ENCODE measurements at places on chromosomes 11 and 22.

- no peak for DNase-seq
Observed at GRCh38 chr11:11577251-11577855, 44.5 kb downstream of the GALNT18 start.

DNA sequence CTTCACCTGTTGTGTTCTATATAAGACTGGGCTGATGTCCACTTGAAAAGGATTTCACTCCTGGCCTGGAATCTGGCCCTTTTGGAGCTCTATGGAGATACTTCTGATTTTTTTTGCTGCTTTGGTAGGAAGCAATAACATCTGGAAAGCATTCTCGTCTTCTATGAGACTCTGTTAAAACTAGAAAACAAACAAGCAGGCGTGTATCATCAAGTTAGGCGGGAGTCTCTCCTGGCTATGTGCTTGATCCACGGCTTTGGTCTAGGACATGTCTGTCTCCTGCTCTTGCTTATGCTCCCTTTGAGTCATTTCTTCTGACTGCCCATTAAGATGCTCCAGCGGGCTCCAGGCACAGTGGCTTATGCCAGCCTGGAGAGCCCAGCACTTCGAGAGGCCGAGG is 121.4 kb upstream of the TTC12 start:
- peak; percentile 66 for DNase-seq

- no peak for DNase-seq
Observed at GRCh38 chr11:124872280-124872679, 7.0 kb downstream of the ROBO3 start.

DNA sequence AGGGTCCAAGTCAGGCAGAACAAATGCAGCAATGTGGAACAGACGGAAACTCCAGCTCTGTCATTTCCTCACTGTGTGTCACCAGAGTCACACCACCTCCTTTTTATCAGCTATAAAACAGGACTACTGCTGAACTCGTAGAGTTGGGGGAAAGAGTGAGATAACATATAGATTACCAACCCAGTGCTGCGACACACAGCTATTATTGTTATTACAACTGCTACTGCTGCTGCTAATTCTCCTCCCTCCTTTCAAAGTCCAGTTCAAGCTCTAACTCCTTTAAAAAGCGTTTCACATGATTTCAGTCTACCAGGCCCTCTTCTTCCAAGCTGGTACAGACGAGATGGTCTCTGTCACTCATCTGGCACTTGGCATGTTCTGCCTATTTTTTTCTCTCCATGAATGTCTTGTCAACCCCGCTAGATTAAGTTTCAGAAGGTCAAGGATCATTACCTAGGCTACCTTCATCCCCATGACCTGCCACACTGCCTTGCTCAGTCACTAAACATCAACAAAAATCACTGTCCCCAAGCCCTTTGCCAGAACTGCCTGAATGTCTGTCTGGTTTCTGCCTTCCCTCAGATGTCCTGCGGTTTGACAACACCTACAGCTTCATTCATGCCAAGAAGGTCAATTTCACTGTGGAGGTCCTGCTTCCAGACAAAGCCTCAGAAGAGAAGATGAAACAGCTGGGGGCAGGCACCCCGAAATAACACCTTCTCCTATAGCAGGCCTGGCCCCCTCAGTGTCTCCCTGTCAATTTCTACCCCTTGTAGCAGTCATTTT is 3.7 kb upstream of the MTFP1 start:
- DNase-seq = no peak

DNA sequence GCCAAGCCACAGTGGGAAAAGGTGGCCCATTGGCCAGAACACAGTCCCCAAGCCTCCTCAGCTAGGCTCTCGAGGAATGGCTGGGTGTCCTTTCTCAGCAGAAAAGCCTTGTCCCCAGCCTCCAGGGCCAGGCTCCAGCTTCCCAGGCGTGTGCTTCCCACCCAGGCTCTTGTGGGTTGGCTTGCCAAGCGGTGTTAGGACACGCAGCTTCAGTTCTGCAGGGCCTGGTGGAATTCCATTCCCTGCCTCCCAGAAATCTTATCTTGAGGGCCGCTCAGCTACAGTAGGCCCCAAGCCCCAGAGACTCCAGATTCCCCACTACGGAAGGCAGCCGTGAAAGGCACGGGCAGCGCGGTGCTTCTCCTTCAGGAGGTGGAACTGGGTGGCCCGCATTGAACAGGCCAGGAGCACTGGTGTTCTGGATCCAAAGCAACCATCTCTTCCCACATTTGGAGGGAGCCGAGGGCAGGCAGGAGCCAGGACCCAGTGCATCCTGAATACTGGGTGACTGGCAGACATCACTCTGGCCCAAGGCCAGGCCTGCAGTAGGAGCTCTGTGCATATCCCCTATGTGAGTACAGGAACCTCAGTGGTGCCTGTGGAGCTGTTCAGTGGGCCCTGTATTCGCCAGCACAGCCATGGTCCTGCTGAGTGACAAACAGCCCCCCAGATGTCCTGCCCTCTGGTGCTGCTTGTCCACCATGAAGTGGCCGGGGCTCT is 16.7 kb upstream of the KCNQ1OT1 start:
- no peak for DNase-seq

DNA sequence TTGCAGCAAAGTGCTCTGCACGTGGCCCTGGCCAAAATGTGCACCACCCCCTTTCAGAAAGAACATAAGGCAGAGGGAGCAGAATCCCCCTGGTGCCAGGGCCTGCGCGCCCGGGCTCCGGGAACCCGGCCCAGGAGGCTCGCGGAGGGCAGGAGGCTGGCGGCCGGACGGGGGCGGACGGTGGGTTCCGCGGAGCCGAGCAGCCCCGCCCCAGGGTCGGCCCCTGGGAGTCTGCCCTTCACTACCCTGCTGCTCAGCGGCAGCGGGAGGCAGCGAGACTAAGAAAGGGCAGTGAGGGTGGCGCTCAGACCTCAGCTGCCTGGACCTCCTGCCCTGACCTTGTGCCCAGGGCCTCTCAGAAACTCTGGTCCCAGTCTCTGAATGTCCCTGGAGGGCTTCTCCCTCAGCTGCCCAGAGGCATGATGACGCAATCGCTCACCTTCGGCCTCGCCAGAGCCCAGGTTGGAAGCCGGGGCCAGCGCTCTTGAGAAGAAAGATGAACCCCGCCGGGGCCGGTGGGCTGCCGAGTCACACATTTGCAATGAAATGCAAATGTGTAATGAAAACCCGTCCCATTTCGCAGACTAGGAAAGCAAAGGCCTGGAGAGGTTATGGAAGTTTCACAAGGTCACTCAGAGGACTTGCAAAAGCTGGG is 1.1 kb upstream of the CLMP start:
- no peak for DNase-seq

DNA sequence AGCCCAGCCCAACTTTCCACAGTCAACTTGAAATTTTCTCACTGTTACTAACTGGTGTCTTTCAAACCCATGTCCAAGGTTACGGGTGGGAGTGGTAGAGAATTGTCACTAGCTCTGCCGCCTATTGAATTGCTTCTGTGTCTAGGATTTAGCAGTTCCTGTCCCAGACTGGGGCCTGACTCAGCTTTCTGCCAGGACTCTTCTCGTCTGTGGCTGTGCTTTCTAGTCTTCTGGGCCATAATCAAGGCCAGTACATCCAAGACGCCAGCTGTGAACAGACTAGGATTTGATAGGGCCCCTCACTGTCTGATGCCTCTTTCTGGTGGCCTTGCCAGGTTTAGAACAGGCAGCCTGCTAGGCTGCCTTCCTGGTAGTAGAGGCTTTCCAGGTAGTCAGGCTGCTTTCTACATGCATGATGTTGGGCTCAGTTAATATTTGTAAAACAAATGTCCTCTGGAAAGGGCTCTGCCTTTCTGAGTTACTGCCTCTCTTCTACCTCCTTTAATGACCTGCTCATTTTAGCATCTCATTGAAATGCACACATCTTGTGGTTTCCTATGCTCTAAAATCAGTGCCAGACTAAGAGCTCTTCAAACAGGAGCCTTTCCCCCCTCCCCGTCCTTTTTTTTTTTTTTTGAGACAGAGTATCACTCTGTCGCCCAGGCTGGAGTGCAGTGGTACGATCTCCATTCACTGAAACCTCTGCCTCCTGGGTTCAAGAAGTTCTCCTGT is 13.1 kb upstream of the HIKESHI start:
- no peak for DNase-seq

DNA sequence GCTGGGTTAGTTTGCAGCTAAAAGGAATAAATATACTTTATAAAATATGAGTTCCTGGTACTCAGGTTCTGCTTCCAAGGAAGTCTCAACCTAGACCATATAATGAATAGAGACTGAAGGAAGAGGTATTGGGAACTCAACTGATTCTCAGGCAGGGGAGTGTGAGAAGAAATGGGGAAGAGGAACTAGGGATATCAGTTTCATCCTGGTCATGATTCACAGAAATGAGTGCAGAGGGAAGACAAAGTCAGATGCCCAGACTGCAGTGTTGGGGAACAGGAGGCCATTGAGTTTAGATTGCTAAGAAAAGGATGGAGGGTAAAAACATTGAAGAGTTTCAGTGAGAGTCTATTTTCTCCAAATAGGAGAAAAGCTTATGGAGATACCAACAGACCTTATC is 28.8 kb downstream of the PLAAT5 start:
- no peak for DNase-seq

- peak; percentile 91 for DNase-seq
Observed at GRCh38 chr11:123590296-123590912, 64.0 kb downstream of the SCN3B start.

GRCh38 chr11:105324156-105324555 is 184.6 kb upstream of the CARD18 start:
- no peak for DNase-seq

DNA sequence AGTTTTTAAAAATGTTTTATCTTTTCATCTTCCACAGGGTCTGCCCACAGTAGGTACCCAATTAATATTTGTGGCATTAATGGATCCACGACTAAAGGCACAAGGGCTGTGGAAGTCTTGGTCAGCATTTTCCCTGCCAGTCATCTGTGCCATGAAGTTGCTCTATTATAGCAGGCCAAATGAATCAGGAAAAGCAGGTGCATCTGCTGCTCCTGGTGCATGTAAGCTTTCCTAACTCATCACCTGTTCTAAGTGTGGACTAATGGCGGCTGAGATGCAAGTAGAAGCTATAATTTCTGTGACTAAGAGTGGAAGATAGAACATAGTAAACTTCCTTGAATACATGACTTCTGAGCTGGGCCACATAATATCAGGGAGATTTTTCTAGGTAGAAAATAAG is 182.5 kb upstream of the TENM4 start:
- DNase-seq = no peak

DNA sequence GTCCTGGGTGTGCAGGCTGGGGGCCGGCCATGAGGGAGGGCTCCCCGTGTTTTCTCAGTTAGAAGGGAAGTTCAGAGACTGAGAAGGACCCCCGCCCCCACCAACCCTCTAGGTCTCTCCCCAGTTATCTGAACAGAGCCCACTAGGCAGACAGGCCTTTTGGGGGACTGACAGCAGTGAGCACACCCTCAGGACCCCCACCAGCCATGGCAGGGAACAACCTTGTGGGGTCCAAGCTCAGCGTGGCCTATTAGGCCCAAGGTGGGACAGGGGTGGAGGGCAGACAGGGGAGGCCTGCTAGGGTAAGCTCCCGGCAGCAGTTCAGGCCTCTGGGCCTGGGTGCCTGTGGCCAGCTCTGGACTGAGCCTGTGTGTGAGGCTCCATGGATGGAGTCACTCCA is 5.6 kb downstream of the LRRC75B start:
- no peak for DNase-seq

GRCh38 chr11:86247608-86248007 is 3.1 kb downstream of the EED start:
- no peak for DNase-seq

DNA sequence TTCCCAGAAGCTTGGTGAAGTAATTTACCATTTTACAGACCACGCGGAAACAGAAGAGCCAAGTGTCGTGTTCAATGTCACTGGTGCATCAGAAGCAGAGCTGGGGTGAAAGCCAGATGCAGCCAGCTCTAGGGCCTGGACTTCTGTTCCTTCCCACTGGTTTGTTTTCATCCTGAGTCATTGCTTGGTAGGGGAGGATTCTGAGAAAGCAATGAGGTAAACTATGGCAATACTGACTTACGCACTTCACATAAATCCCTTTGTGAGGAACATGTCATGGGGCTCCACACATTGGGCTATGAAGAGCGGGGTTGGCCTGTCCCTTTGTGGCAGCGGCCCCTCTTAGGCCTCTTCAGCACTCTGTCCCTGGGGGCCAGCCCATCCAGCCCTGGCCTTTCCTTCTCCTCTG is 52.4 kb upstream of the RBFOX2 start:
- peak; percentile 84 for DNase-seq

DNA sequence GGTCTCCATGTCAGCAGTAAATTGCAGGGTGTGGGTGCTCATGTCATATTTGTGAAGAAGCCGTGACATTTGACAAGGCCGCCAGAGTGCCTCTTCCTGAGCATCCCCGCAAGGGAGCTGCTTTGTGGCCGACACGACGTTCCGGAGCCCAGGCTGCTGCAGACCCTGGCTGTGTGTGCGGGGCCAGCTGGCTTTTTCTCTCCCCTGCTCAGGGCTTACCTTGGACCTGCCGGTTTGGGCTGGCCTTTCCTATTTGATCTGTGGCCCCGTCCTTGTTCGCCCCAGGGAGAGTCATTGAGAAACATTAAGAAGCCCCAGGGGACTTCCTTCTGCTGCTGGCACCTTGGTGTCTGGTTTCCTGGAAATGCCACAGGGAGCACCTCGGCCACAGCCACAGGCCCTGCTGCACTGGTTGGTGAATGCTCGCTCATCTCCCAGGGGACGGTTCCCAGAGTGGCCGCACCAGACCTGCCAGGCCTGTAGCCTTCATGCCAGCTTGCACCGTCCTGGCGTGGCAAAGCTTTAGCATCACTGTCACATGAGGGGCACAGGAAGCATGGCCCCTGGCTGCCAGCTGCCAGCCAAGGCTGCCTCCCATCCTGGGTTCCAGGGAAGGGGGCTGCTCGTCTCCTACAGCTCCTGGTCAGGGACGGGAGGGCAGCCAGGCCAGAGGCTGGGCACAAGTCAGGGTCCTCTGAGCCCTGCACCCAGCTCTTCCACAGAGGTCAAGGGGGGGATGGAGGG is 5.4 kb downstream of the GRK2 start:
- no peak for DNase-seq

DNA sequence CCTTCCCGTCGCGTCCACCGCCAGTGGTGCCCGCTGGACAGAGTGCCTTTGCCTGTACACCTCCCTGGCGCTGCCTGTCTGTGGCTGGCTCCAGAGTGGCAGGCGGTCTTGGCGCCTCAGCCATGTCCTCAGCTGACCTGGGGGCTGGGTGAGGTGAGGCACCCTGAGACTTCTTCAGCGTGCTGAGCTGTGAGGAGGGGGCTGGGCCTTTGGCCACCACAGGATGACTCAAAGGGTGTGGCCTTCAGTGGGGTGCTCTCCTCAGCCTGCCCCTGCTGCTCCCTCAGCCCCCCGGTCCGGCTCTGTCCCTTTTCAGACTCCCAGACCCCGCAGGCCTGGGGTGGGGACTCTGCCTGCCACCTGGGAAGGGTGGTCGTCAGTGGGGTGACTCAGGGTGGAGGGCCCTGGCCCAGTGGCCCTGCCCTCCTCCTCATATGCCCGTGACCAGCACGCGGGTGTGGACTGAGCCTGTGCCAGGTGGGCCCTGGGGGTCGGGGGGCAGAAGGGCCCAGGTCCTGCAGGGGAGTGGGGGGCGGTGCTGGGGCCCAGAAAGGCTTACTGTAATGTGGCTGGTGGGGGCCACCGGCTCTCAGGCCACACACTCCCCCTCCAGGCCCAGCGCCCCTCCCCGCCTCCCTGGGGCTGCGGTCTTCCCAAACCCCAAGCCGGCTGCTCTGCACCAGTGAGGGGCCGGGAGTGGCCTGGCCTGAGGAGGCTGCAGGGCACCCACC is 15.9 kb downstream of the CRELD2 start:
- DNase-seq = peak; percentile 47

All from AG08395 (cell line).